ENCODE measurements at places on chromosomes 2 and 18.

GRCh38 chr18:33751613-33752221 is 173.7 kb downstream of the ASXL3 start:
- peak; percentile 46 for DNase-seq

GRCh38 chr2:25305775-25306174 is 36.0 kb downstream of the DNMT3A start:
- DNase-seq: no peak

DNA sequence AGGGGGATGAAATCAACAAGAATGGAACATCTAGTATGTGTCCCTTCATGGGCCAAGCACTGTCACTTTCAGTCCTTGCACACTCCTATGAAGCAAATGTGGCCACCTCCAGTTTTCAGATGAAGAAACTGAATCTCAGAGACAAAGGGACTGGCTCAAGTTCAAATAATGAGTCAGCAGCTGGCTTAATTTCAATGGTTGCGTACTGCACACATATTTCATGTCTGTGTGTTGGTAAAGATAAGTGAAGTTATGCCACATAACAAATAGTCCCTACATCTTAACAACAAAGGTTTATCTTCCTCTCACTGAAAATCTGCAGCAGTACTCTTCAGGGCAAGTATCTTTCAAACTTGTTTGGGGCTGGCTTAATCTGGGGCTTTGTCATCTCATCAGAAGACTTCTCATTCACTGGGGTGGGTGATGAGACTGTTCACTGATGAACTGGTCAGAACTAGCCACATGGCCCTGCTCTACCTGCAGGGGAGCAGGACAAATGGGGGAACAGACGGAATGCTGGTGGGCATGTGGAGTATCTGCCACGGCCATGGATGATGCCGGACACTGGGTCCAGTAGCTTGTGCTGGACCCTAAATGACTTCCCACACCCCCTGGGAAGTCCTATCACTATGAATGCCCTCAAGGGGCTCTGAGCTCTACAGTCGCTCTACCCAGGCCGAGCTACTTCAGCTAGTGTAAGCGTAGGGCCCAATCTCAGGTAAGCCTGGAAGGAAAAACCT is 263.2 kb downstream of the CYP26B1 start:
- peak; percentile 69 for DNase-seq

- DNase-seq: no peak
Measured at GRCh38 chr2:100235098-100235497, 87.2 kb downstream of the LONRF2 start.

- no peak for DNase-seq
Measured at GRCh38 chr2:65918760-65919187, 486.4 kb upstream of the SPRED2 start.

GRCh38 chr2:235598532-235599531 is 105.0 kb downstream of the AGAP1 start:
- DNase-seq: no peak

- DNase-seq: peak; percentile 67
Measured at GRCh38 chr18:34649080-34649479, 61.0 kb upstream of the DTNA start.

GRCh38 chr2:234939576-234939975 is 12.2 kb upstream of the SH3BP4 start:
- no peak for DNase-seq

- peak; percentile 78 for DNase-seq
Measured at GRCh38 chr2:66481100-66481549, 46.2 kb downstream of the MEIS1 start.

DNA sequence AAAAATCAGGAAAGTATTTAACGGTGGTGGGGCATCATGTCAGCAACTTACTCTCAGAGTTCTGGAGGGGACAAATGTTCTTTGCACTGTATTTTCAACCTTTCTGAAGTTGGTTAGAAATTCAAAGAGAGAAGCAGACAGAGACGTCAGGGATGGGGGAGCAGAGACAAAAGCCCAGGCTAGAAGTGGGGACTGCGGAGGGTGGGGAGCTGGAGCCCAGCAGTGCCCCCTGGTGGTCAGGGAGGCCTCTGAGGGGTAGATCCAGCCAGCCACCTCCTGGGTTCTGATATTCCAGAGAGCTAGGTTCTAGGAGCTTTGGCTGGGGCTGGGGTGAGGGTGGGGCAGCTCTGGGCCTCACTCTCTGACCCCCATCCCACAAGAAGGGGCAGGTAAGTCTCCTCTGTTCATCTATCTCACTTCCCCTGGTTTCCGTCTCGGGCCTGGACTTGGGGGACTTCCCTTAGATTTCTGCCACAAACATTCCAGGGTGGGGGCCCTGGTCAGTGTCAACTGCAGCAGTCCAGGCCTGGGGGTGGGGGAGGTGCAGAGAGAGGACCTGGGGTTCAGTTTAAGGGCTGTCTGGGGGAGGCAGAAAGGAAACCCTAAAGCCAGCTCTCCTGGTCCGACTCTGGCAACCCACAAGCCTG is 8.9 kb downstream of the TNS1 start:
- DNase-seq: peak; percentile 81

- DNase-seq: no peak
Measured at GRCh38 chr2:120394764-120395163, 48.8 kb downstream of the INHBB start.

DNA sequence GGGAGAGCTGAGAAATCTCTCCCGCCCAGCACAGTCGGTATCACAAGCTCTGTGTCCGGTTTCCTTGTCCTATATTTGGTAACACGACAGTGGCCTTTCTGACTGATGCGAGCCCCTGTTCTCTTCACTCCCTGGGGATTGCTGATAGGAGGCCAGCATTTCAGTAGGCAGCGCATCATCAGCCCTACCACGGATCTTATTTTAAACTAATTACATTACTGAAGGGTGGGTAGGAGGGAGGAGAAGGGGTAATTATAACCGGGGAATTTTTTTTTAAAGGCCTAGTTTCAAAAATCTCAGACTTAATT is 125.6 kb upstream of the LGALSL start:
- no peak for DNase-seq

- no peak for DNase-seq
Measured at GRCh38 chr2:128513116-128513960, 194.7 kb upstream of the HS6ST1 start.

GRCh38 chr2:151900331-151900730 is 72.1 kb upstream of the ARL5A start:
- no peak for DNase-seq
